EH (cell line): ENCODE measurements at places on chromosomes 12 and 14.
A peak's percentile ranks its signal among the peaks of the same experiment; 100 is the strongest.

GRCh38 chr12:105930557-105931503, 207.9 kb downstream of the NUAK1 start:
- no peak for DNase-seq

GRCh38 chr12:96210376-96211055, 16.3 kb downstream of the ELK3 start:
- no peak for DNase-seq

GRCh38 chr14:59483363-59483762, 845 bp downstream of the L3HYPDH start:
- peak; percentile 70 for DNase-seq

DNA sequence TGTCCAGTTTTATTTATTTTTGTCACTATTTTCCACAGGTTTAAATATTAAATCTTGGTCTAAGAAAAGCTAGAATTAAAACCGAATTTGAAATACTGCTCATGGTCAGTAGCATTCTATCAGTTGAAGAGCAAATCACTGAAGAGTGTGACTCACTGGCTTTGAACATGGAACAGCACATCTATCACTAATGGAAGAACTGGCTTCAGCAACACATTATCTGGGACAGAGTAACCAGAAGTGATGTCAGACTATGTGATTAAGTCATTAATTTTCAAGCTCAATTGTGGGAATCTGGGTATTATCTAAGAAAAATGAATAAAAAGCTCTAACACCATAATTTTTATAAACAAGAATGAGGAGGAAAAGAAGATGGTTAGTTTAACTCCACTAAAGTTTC, 527.5 kb downstream of the TMTC2 start:
- no peak for DNase-seq

GRCh38 chr14:76208340-76208739, 56.6 kb downstream of the GPATCH2L start:
- DNase-seq, result no peak

- DNase-seq, result peak; percentile 43
These were observed 179.9 kb upstream of the PELI2 start for GRCh38 chr14:55938249-55938791.

DNA sequence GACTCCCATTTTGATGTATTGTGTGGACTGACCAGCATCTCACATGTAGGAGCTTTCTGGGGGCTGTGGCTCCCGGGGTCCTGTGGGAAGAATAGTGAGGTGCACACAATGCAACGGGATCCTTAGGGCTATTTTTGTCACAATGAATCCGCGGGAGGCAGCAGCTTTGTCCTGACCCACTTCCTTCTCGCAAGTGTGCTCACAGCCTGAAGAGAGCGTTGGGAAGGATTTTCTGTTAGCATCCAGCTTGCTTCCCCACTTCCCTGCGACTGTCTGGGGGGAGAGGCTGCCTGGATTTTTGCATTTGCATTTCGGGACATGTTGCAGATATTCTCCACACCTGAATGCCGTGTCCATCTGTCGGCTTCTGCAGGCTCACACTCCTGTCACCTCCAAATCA, 31.9 kb downstream of the FZD10 start:
- no peak for DNase-seq

GRCh38 chr12:55732288-55732687, 3.5 kb upstream of the CD63 start:
- DNase-seq, result no peak

- DNase-seq, result no peak
These were observed 1144.8 kb downstream of the AACS start for GRCh38 chr12:126210026-126210425.

DNA sequence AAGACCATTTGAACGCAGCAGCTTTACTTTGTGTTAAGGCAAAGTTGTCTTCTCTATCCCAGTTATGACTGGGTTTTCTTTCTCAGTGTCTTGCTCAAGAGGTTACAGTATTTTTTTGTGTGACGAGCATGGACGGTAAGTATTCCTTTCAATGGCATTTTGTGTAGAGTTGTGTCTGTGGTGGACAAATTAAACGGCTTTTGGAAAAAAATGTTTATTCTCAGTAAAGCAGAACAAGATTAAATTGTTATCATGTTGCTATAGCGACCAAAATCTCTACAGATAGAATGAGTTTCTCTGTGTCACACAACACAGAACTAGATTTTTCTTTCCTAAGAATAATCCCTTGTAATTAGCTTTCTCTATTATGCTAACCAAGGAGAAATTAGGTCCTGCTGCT, 417.1 kb downstream of the AEBP2 start:
- DNase-seq, result peak; percentile 18

DNA sequence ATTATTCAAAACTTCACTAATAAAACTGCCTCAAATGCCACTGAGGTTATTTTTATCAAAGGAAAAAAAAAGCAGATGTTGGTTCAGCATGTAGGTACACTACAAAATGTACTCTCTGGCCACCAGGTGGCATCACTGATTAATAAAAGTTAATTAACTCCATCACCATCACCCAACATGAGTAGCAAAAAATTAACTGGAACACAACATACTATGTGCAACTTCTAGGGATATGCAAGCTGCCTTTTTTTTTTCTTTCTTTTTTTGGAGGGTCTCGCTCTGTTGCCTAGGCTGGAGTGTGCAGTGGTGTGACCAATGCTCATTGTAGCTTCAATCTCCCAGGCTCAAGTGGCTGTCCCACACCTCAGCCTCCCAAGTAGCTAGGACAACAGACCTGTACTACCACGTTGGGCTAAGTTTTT, 43.8 kb upstream of the NR2C1 start:
- peak; percentile 83 for DNase-seq

- peak; percentile 87 for DNase-seq
These were observed 16.4 kb downstream of the FOS start for GRCh38 chr14:75295061-75295461.

DNA sequence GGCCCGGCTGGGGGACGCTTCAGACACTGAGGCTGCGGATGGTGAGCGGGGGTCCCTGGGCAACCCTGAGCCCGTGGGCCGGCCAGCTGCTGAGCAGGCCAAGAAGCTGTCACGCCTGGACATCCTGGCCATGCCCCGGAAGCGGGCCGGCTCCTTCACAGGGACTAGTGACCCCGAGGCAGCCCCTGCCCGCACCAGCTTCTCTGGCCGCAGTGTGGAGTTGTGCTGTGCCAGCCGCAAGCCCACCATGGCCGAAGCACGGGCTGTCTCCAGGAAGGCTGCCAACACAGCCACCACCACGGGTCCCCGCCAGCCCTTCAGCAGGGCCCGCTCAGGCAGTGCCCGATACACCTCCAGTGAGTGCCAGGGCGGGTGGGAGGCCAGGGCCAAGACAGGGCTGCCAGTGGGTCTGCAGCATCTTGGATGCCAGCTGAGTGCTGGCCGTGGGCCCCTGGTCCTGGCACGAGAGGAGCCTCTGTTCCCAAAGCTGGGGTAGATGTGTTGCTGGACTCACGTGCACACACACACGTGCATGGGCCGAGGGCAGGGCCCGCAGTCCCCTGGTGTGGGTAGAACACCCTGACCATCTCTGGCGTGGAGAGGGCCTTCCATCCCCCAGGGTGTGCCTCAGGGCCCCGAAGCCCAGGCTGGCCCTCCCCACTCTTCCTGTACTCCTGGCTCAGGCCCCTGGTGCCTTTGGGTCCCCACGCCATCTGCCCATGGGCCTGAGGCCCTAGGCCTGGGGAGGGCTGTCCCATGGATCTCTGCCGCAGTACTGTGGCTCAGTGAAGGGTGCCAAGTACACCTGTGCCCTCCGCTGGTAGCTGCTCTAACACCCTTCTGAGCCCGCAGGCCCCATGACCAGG, 22.8 kb downstream of the CEP170B start:
- no peak for DNase-seq

DNA sequence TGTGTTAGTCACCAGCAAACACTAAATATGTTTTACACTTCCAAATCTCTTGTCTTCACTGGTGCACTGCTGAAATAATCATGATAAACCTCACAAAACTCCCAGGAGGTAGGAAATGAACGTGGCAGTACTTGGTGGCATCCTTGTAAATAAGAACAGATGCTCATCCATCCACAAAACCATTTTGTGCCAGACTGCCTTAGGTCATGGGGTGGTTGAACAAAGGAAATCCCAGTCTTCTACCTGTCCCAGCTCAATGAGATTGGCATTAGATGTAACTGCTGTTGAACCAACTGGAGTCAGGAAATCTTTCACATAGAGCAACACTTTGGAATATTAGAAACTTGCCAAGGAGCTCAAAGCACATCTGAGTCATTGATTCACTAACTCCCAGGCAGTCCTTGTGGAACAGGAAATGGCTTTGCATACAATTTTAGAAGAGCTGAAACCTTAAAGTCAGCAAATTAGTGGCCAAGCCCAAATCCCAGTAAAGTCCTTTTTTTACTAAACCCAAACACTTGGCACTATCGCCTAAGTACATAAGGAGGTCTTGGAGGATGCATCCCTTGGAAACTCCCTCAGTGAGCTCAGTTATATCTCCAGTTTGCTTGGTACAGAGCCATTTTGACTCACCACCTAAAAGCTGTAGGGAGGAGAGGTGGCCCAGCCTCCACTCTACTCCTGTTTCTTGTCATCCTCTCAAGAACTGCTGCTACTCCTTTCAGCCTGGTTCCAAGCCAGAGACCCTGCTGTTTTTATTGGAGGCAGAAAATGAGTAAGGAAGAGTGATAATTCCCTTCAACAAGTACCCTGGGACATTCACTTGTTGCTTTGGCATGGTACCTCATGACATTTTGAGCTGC, 208.0 kb downstream of the NOVA1 start:
- DNase-seq, result no peak

DNA sequence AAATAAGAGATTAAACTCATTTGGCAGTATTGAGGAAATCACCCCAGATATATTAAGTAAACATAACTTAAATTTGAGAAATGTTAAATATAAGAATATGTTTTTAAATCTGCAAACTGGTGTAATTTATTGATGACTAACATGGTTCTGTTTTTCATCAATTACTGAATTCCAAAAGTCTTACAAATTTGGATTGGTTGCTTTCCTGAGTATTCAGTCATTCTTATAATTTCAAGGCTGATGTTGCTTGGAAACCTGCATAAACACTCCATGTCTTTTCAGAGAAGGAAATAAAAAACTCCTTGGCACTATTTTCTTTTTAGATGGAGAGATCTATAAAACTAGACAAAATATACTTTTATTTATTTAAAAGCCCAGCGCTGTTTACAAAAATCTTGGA, 71.7 kb downstream of the NOVA1 start:
- DNase-seq, result no peak

DNA sequence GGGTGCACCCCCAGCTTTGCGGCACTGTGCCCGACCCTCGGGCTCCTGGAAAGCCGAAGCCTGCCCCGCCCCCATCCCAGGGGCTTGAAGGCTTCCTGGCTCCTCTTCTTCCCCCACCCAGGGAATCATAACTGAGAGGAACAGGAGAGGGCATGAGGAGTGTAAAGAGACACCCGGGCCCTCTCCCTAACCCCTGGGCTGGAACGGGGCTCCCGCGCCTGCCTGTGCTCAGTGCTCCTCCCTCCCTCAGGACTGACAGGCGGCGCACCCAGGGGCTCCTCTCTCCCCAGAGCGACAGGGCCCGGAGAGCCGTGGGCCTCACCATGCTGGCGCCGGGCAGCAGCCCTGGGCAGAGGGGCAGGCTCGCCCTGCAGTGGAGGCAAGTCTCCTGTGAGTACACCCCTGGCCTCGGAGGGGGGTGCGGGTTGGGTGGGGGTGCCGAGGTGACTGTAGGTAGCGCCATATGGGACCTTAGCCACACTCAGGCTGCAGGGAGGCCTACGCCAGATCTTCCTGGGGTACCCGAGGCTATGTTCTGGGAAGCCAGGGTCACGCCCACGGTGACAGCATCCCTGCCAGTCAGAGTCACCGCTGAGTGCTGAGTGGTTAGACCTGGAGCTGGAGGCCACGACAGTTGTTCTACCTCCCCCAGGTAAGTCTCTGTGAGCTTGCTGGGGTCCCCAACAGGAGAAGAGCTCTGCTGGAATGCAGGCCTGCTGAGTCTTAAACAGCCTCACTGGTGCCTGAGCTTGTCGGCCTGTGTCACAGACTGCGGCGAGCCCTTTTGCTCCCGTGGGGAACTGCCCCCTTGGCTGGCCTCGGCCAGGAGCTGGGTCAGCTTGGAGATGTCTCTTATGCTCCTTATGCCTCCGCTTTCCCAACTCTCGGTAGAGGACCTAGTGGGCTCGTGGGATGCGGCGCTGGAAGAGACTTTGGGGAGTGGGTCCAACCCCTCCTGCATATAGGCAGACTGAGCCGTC, 7.8 kb downstream of the LRTM2 start:
- no peak for DNase-seq

DNA sequence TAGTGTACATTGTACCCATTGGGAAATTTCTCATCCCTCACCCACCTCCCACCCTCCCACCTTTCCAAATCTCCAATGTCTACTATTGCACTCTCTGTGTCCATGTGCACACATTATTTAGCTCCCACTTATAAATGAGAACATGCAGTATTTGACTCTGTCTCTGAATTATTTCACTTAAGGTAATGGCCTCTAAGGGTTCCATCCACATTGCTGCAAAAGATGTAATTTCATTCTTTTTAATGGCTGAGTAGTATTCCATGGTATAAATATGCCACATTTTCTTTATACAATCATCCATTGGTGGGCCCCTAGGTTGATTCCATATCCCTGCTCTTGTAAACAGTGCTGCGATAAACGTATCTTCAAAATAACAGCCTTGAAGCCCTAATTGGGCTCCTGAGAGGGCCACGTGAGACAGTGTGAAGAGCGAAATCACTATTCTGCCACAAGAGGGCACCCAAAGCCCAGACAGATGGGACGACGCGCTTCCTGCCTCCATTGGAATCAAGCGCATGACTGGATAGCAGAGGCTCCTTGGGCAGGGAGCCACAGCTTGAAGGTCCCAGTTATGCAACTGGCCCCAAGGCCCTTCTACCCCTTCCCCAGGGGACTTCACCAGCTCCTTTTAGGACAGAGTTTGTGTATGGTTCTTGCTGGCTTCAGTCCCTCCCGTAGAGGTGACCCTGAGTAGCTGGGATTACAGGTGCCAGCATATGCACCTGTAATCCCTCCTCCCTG, 21.3 kb upstream of the CD27 start:
- peak; percentile 93 for DNase-seq

DNA sequence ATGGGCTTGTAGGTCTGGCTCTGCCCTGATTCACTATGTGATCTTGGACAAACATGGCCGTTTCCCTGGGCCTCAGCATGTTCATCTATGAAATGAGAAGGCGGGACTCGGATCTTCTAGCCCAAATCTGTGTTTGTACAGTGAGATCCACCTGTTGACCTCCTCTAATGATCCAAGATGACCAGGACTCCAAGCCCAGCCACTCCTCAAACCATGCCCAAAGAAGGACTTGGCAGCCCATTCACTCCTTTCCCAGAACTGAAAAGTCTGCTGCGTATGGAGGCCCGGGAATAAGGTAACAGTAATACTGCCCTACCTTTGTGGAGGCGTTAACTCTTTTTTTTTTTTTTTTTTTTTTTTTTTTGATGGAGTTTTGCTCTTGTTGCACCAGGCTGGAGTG, 39.9 kb downstream of the APPL2 start:
- DNase-seq, result no peak

- no peak for DNase-seq
These were observed 3.1 kb upstream of the KIF26A start for GRCh38 chr14:104135121-104135903.

GRCh38 chr12:20513189-20513588, 144.9 kb downstream of the PDE3A start:
- DNase-seq, result no peak
